Urinary bladder (tissue), 4 donors: ENCODE measurements at places on chromosomes 2 and 18. TPM values are rescaled to one million over a fixed set of nuclear protein-coding genes. Genes with fewer than 3 reads are reported as not detected.

The OBSL1 gene
- polyA plus RNA-seq: 67.9 TPM

DNA sequence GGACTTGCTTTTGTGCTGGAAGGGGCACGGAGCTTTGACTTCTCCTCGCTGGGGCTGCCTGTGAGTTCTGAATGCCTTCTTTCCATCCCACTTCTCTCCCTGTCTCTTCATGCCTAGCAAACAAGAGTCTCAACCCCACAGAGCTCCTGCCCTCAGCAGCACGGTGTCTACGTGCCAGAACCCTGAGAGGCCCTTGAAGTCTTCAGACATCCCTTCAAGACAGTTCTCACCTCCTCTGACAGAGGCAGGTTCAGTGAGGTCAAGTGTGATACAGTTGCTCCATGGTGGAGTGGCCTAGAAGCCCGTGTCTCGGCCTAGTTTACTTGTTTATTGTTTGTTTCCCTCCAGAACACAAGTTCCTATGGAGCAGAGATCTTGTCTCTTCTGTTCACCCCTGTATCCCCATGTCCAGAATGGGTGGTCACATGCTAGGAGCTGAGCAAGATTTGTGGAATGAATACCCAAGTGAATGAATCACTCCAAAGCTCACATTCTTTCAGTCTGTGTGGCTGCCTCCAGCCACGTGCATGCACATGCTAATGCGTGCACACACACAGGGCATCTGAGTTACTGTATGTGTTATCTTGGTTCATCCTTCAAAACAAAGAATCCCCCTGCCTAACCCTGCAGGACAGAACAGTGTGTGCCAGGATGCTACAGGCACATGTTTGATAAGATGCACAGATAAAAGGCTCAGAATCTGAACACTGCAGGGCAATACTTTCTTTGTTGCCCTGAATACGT, 391.6 kb downstream of the NBAS start:
- DNase-seq: no peak

DNA sequence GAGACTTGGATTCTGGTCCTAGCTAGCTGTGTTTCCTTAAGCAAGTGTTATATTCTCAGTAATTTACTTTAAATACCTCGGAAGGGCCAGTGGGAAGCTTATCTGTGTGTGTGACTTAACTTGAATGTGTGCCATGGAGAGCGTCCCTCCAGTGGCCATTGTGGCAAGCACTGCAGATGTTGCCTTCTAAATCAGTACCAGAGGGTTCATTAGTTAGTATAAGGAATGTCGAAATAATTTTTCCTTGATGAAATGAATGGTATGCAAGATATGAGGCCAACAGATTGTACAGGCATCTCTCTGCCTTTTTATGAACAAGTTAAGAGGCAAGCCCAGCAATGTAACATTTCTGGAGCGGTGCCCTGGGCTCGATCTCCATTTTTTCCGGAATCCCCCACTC, 52.0 kb downstream of the FBXO36 start:
- no peak for DNase-seq

GRCh38 chr2:9763356-9764152, 79.7 kb upstream of the TAF1B start:
- no peak for DNase-seq

DNA sequence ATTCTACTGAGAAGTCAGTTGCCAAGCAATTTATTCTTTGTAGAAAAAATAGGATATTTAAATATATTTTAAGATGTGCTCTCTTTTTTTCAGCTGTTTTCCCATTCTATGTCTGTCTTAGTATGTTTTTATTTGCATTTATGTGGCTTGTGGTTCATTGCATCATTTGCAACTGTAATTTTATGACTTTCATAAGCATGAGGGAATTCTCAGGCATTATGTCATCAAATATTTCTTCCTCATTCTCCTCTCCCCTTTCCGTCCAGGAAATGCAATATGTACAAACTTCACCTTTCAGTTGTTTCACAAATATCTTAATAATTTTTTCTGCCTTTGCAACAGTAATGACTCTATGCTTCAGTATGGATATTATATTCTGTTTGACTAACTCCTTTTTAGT, 560.2 kb upstream of the LRATD1 start:
- no peak for DNase-seq

- DNase-seq: no peak
These were observed 210.7 kb upstream of the RASGRP3 start for GRCh38 chr2:33265584-33266338.
